MG63 (cell line): ENCODE measurements at places on chromosomes 16 and 17. TPM values are rescaled to one million over a fixed set of nuclear protein-coding genes. Genes with fewer than 3 reads are reported as not detected.
A peak's percentile ranks its signal among the peaks of the same experiment; 100 is the strongest.

DNA sequence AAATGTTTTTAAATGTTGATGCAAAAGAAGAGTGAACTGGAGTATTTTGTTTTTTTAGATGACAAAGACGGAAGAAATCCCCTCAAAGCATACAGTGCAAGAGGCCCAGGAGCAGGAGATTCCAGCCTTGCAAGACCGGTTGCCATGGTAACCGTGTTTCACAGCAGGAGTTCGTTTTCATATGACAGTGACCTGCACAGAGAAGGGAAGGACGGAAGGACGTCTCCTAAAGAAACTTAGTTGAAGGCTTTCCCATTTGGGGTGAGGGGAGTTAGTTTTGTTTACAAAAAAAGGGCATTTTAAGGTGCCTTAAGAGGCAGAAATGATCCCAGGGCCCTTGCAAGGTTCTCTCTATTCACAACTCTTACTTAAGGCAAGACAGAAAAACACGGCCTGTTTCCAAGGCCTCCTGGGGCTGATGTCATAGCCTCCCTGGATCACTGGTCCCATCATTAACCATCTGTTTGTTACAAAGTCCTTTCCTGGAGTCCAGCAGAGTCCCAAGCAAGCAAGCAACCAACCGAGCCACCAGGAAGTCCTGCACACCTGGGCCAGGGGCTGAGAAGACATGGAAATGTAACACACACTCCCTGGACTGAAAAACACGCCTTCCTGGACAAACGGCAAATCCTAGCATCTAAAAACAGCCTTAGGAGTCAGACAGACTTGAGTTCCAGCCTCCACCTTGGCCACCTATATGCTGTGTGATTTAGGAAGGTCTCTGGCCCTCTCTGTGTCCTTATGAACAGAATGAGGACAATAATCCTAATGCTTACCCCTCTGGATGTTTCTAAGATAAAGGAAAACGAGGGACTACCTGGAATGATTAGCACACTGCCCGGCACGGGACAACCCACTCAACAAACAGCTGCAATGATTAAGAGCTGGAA lies 30.3 kb upstream of the RPH3AL start:
- DNase-seq: no peak

Gene NME2
- 1,130 and 1,229 TPM in 2 replicates for total RNA-seq

- DNase-seq: no peak
These were observed 363.7 kb downstream of the SNX29 start for GRCh38 chr16:12340151-12340733.

Gene SLC5A10
- not detected in 2 replicates for total RNA-seq

- no peak for DNase-seq
These were observed 6.3 kb upstream of the ERCC4 start for GRCh38 chr16:13913374-13914292.

GRCh38 chr16:11224096-11224893 lies 31.7 kb downstream of the SOCS1 start:
- no peak for DNase-seq

DNA sequence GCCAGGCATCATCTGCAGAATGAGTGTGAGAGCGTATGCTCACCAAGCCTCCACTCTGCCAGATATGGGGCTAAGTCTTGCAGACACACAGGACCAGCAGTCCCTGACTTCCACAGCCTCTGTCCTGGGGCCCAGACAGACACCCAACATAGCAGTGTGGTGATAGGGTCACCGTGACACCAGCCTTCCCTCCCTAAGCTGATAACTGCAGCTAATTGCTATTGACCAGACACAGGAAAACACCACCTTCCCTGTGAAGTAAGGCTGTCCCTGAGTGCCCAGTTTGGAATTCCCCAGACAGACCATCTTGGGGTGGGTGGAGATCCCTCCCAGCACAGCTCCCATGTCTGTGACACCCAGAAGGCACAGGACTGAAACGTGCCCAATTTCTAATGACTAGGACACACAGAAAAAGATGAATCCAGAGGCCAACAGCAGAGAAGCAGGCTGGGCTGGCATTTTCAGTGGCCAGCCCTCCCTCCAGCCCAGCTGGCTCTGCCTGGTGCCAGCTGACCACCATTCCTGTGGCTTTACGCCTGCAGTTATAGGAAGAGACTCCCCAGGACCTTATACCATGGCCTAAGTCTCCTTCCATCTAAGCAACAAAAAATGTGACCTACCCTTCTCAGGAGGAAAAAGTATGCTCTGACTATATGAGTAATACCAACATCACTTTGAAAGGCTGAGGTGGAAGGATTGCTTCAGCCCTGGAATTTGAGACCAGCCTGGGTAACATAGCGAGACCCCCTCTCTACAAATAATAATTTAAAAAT lies 30.3 kb downstream of the ATPAF2 start:
- DNase-seq: peak; percentile 78

GRCh38 chr16:89408315-89408714 lies 82.0 kb downstream of the ANKRD11 start:
- DNase-seq: no peak
